ENCODE measurements at places on chromosomes 3 and 15.
A peak's percentile ranks its signal among the peaks of the same experiment; 100 is the strongest.

DNA sequence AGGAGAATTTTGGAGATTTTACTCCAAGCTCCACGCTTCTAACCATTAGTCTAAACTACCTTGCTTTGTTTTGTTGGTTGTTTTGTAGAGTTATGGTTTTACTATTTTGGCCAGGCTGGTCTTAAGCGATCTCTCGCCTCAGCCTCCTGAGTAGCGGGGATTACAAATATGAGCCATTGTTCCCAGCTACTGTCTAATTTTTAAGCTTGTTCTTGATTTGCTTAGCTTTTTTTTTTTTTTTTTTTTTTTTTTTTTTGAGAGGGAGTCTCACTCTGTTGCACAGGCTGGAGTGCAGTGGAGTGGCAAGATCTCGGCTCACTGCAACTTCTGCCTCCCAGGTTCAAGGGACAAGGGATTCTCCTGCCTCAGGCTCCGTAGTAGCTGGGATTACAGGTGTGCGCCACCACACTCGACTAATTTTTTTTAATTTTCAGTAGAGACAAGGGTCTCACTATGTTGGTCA lies 28.5 kb downstream of the EFCAB12 start:
- DNase-seq = no peak

DNA sequence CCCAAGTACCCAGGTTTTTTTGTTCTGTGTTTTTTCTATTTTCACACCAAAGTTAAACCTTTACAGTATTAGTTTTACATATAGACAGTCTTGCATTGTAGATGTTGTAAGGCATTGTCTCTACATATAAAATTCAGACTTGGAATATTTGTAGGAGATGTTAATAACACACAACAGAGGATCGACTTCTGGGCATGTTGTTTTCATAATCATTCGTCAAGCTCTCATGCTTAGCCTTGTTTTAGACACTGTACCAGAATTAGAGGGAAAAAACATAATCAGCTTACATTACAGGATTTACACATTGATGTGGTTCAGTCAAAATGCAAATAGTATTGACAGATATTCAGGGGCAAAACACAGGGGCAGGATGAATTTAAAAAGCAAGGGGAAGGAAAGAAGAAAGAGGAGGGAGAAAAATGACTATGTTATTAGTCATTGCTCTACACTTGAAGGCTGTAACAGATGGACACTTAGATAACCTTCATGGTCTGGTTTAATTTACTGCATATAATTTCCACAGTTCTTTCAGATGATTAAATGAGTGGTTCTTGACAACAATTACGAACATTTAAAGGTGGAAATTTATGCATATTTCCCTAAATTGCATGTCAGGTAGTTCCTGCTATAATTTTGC lies 7.5 kb downstream of the CMSS1 start:
- no peak for DNase-seq

- no peak for DNase-seq
Measured at GRCh38 chr3:166209701-166210100, 372.5 kb upstream of the BCHE start.

DNA sequence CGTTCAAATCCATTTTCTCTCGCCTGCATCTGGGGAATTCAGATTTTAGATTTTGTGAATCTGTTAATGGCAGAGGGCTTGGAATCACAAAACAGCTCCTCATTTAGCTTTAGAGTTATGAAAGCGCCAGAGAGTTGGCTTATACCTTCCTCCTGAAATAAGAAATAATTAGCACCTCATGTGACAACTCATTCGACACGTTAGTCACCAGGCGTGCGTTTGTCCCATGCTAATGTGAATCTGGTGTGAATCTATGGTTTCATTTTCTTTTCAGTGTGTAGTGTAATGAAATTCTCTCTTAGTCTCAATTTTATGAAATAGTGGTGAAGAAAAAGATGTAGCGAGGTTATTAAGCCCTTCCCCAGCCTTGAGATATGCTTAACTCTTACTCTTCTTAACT lies 89.4 kb downstream of the EDEM1 start:
- DNase-seq = no peak

- no peak for DNase-seq
Measured at GRCh38 chr3:172448661-172449465, 607 bp upstream of the GHSR start.

DNA sequence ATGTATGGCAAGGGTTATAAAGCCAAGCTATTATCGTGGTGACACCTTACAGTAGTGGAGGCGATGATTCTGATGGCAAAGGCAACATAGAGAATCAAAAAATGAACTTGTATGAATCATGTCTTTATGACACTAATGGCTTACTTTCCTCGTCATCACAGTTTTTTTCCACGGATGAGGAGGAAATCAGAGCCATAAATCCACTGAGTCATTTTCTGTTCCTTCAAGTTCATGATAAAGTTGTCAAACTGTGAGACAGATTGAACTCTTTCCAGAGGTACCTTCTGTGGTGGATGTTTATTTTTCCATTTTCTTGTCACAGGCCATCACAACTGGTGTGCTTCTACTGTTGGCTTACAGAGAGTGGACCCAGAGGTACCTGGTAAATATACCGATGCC lies 8.5 kb downstream of the TMEM212 start:
- DNase-seq = no peak

GRCh38 chr3:120425572-120426250 lies 25.1 kb downstream of the FSTL1 start:
- DNase-seq = peak; percentile 89

DNA sequence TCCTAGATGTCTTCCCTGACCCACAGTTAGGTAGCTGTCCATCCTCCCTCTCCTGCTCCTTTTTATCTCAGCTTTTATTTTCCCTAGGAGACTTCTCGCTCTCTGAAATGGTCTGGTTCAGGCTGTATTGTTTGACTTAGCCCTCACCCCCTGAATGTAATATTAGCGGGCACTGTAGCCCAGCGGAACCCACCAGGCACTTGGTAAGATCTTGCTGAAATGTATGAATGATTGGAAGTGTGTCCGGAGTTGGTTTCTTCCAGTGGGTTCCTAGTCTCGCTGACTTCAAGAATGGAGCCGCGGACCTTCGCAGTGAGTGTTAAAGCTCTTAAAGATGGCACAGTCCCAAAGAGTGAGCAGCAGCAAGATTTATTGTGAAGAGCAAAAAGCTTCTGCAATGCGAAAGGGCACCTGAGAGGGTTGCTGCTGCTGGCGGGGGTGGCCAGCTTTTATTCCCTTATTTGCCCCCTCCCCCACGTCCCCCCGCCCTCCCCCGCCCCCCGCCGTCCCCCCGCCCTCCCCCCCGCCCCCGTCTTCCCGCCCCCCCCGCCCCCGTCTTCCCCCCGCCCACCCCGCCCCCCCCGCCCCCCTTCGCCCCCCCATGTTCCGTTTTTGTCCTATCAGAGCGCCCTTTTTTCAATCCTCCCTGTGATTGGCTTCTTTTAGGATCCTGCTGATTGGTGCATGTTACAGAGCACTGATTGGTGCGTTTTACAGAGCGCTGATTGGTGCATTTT lies 694 bp upstream of the EEFSEC start:
- DNase-seq = no peak

DNA sequence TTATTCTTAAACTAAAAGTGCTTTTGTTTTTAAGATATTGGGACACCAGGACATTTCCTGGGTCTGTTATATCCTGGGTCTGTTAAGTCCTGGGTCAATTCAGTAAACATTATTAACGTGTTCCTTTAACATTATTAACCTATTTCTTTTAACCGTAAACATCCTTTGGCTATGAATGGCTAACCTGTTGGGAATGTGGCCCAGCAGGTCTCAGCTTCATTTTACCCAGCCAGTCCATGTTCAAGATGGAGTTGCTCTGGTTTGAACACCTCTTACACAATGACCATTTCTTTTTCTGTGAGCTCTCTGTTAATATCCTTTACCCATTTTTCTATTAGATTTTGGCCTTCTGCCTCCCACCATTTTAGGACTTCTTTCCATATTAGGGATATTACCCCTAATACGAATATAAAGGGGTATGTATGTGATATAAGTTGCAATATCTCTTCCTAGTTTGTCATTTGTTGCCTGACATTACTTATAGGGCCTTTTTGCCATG lies 88.9 kb upstream of the NEDD4 start:
- DNase-seq = no peak

DNA sequence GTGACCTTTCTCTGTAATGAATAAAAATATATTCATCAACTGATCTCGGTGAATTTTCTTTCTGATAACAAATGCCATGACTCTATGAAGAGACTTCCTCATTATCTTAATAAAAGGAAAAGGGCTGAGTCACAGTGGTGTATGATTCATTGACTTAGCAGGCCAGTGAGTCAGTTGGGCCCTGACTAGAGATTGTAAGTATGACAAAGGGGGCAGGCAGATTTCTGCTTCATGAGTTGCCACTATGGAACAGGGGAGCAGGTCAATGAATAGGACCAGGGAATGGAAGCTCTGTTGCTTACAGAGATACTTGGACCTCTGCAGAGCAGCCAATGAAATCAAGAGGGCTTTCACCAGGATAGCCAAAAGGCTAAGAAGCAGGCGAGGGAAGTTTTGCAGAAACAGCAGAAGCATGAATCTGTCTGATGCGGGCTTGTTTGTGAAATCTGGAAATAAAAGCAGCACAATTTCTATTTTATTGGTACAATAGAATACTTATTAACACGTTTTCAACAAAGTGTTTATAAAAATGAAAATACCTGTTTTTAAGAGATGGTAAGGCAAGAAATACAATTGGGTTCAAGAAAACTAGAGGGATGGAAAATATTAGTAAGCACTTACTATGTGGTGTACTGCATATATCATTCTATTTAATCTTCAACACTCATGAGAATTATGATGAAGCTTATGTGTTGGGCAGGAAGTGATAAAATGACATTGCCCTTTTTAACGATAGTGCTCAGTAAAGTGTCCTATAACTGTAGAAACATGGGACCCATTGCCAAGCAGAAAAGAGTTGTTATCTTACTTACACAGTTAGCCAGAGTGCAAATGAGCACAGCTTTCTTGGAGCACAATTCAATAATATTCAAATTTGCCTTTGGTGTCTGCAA lies 169.8 kb upstream of the MYRIP start:
- DNase-seq = no peak

DNA sequence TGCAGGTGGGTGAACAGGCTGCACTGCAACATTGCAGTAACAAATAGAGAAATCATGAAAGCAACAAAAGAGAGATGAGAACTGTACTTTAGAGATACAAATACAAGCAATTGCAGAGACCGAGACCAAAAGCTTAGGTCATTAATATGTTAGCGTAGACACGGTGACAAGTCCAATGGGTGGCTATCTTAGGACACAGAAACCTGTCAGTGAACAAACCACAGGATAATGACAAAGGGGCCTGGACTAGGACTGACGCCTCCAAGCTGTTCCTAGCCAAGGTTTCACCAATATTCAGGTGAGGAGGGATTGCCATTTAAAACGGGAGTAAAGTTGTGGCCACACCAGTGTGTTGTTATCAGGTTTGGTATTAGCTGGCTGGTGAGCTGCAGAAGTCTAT lies 41.7 kb upstream of the BLM start:
- no peak for DNase-seq

DNA sequence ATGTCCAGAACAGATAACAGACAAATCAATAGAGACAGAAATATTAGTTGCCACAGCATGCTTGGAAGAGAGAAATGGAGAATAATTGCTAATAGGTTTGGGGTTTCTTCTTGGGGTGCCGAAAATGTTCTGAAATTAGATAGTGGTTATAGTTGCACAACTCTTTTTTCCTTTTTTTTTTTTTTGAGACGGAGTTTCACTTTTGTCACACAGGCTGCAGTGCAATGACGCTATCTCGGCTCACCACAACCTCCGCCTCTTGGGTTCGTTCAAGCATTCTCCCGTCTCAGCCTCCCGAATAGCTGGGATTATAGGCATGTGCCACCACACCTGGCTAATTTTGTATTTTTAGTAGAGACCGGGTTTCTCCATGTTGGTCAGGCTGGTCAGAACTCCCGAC lies 163.3 kb downstream of the PLCH1 start:
- DNase-seq = no peak

- peak; percentile 23 for DNase-seq
Measured at GRCh38 chr3:175146258-175146657, 287.1 kb downstream of the NAALADL2 start.

DNA sequence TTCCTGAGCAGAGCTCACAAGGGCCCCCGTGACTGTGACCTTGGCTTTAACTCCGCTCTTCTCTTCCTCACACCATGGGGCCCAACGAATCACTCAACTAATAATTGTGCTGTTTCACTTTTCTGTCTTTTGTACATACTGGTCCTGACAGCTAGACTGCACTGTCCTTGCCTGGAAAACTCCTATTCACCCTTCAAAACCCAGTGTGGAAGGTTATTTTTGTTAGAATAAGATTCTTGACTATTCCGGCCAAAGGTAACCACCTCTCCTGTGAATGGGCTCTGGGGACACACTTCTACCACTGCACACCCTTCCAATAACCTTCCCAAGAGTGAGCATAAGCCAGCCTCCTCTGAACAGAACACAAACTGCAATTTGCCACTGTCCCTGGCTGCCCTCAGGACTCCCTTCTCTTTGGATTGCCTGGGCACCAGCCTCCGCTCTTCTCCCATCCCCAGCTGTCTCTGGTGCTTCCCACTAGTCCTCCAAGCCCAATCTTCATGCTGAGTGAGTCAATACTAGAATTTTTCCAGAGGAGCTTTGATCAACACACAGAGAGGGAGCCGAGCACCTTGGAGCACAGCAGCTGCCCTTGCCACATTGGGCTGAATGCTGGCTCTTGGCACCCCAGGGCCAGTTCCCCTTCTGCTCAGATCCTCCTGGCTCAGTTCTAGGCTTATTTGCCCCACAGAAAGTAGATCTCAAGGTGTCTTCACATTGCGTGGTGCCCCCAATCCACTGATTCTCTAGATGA lies 2.1 kb downstream of the SCN5A start:
- DNase-seq = no peak

DNA sequence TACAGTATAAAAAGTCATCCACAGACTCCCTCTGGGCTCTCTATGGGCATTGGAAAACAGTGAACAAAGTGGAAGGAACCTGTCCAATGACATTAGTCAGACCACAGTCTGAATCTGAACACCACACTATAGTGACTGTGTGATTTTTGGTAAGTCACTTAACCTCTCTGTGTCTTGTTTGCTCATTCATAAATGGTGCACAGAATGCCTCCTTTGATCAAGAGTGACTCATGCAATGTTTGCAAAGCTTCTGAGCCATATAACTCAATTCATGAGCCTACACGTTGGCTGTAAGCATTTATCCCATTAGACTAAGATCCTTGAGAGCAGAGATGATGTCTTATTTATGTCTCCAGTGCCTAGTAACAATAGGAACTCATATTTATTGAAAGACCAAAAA lies 46.7 kb downstream of the SV2B start:
- no peak for DNase-seq

DNA sequence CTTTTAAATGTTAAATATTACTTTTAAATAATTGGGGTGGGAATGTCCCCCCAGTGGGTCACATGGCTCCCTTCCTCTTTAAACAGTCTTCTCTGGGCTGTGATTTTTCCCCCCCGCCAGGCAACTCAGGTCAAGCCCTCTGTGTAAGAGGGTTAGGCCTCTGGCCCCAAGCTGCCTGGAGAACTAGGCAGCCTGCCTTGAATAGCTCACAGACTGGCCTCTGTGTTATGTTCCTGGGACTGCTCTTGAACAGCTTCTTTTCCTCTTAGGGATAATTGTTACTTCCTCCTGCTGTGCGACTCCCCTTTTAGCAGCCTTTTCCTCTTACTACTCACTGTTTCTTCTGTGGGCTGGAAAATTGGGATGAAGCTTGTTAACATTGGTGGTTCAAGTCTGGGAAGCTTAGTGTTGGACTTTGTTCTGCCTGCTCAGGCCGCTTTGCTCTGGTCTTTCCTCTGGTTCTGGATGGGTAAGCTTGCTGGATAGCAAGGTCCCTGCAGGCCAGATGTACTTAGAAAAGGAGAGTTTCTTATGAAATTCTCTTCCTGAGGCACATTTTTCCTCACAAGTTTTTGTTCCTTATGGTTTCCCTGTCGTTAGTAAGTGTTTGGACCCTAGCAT lies 2.2 kb downstream of the TEX264 start:
- DNase-seq = no peak
